ENCODE measurements at places on chromosomes 13 and 19.

DNA sequence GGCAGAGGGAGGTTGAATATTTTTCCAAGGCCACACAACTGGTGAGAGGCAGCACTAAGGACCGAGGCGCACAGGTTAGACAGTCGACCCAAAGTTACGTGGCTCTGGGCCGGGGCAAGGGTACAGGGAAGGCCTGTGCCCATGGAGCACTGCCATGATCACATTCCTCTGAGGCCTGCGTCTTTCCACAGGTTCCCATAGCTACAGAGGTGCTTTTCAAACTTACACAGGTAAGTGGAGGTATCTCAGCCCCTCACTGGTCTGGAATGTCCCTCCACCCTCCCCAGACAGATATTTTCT is 814 bp downstream of the ZNF211 start:
- DNase-seq: no peak

- DNase-seq: no peak
Observed at GRCh38 chr13:39311619-39312018, 273.4 kb downstream of the NHLRC3 start.

DNA sequence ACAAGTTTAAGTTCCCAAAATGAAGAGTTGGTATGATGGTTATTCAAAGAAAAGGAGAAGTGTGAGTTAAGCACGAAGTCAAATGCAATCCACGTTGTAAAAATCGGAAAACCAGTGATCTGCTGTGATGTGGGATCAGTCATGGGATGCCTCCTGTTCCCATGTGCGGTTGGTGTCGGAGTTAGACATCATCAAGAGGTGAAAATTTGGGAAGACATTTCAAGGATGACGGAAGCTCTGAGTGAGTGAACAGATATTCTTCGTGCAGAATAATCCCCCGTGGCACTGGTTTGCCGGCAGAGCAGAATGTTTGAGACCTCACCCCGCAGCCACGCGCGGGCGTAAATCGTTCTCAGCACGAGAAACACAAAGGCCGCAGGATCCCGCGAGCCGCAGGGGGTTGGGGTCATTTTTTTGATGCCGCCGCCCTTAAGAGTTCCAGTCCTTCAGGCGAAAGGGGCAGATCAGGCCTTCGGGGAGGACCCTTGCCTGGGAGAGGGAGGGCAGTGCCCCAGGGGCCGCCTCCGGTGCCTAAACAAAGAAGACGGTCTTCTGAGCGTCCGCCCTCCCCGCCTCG is 13.7 kb upstream of the SOX1 start:
- DNase-seq: no peak

DNA sequence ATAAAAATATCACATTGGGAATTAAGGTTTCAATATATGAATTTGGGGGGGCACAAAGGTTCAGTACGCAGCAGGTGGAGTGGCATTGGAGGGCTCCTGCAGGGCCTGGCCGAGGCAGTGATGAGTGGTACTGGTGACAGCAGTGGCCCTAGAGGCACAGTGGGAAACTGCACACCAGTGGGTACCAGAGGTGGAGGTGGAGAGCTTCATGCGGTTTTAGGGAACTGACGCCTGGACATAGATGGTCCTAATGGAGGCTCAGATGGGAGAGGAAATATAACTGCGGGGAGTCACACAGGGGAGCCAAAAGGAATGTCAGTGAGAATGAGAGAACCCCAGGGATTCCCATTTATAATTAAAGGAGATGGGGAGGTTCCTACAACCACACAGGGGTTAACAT is 156.2 kb downstream of the COG6 start:
- no peak for DNase-seq

Measured in activated CD4-positive, alpha-beta T cell treated with anti-CD3 and anti-CD28 coated beads, Interleukin-2, amount 50 U/mL, for 16 hours (primary cell).